Activated CD8-positive, alpha-beta memory T cell treated with anti-CD3 and anti-CD28 coated beads for 48 hours (primary cell): ENCODE measurements at places on chromosomes 4 and X.

GRCh38 chr4:107619066-107619465, 101.0 kb downstream of the PAPSS1 start:
- DNase-seq: no peak

DNA sequence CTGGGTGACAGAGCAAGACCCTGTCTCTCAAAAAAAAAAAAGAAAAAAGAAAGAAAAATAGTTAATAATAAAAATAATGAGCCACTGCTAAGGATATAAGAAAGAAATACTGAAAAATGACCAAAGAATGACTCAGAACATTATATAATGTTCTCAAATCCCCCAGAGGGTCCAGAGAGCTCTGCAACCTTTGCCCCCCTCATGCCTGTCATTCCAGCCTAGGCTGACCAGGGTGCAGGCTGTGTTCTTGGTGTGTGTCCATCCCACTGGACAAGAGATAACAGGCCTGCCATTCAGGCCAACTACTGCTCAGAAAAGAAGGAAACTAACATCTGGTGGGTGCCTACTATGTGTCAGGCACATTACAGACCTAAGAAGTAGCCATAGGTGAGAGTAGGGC, 72.7 kb upstream of the EDNRA start:
- DNase-seq: no peak

DNA sequence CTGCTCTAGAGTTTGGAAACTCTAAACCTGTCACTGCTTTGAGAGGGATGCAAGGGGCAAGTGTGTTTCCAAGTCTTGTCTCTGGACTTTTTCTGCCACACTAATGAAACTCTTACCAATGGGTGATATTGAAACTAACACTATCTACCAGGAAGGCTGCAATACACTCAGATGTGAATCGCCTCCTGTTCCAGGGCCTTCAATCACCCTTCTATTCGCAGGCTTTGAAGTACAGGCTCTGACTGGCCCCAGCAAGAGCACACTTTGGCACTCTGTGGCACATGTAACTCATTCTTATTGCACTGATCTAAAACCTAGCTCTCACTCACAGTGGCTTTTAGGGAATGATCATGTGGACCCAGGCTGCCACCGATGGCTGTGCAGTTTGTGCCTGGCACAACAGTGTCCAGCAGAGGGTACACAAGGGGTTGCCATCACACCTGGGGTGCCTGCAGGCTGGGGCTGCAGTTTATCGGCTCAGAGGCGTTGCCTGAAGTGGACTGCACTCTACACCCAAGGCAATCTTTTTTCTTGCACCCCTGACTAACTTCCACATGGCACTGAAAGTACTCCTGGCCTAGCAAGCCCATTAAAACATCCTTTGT, 210.8 kb downstream of the MGST2 start:
- DNase-seq: no peak

GRCh38 chr4:168825975-168826374, 184.1 kb downstream of the CBR4 start:
- DNase-seq: no peak

DNA sequence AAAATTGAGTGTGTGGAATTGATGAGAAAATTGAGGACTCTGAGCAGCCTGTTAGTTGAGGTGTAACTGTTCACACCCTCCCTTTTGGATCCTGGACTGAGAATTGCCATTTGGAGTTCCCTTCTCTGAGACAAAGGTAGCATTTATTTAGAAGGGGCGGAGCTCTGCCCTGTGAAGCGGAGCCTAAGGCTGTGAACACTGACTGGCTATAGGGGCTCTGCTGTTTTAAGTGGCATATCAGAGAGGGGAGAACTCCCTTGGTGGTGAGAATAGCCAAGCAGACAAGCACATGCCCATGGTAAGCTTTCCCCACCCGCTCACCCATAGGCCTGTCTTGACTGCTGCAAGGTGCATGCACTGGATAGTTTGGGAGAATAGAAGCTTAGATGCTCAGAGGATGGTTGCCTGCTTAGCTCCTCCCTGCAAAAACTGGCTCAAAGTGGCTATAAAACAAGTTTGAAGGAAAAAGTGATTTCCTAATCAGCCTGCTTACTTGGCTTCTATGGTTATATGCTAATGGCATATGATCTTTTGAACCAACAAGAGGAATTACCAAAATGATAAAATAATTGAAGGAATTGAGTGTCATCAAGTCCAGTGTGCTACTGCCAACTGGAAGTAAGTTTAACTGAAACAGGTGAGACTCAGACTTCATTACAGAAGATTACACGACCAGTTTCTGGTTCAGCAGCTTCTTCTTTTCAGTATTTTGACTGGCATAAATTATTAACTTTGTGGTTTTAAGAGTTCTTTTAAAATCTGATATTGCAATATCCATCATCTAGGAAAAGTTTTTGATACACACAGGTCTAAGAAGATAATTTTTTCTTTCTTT, 108.4 kb downstream of the AFF1 start:
- no peak for DNase-seq

GRCh38 chr4:159292137-159292896, 189.4 kb downstream of the RAPGEF2 start:
- no peak for DNase-seq

DNA sequence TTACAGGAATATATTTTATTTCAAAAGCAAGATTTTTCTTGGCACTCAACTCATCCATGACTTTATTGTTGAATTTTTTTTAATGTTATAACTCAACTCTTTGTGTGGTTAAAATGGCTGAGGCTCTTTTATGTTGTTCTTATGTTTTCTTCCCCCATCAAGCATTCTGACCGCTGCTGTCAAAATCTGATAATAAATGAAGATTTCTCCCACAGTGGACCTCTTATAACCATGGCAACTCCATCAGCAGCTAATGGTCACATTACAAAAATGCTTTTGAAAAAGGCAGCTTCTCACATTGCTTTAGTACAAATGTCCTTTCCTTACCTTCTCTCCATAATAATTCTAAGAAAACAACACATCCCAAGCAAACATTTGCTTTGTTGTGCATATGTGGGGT, 96.0 kb upstream of the ATOH1 start:
- no peak for DNase-seq

DNA sequence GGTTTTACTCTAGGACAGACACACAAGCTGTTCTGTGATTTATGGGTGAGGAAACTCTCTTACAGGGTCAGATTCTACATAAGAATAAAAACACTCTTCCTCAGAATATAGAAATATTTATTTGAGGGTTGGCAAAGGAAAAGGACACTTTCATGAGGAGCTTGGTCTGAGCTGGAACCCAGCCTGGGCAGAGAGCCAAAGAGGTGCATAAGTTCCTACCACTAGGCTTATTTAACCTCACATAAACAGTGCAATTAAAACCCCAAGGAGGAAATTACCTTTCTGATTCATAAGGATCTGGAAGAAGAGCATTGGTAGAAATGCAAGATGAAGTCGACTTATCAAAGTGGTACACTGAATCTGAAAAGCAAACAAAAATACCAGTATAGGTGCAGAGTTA, 32.9 kb downstream of the SETD7 start:
- DNase-seq: no peak

- no peak for DNase-seq
These were observed 251.8 kb upstream of the FTHL17 start for GRCh38 chrX:31323658-31324057.

DNA sequence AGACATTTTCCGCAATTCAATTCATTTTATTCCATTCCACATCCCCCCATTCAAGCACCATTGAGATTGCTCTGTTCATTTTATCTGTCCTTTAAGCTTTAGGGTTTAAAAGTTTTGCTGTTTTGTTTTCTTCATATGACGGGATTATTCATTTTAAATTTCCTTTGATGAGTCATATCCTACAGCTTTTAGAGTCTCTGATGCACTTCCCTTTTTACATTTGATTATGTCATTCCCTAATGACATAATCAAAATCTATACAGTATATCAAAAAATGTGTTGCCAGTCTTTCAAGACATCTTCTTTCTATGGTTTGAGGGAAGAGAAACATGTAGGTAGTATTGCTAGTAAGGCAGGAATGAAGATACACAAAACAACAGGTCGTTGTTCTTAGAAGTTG, 456.3 kb downstream of the PDGFC start:
- DNase-seq: no peak

DNA sequence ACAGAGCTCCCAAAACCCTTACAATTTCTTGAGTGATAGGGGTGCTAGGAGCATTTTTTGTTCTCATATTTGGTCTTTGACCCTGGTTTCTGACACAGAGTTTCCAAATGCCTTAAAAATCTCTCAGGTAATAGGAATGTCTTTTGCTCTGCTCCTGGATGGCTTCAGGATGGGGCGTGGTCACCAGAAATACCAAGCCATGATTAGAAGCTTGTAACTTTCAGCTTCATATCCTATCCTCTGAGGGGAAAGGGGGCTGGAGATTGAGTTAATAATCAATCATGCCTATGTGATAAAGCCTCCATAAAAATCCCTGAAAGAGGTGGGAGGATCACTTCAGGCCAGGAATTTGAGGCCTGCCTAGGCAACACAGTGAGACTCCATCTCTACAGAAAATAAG, 34.6 kb upstream of the IL9R start:
- no peak for DNase-seq

GRCh38 chrX:74383611-74384010, 37.7 kb upstream of the SLC16A2 start:
- no peak for DNase-seq

DNA sequence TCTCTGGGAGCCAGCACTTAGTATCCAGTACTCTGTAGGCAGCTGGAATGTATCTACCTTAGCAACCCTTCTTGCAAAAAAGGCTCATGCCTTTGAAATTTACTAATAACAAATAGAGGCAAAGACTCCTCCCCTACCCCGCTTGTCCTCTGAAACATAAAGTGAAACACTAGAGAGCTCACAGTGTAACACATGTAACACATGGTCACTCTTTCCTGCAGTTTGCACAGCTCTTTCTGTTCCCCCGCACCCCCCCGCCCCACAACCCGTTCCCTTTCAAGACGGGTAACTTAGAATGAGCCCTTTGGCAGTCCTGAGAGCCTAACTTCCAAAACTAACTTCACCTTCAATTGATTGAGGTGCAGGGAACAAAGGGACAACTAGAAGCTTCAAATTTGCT, 6.0 kb upstream of the BCORL1 start:
- no peak for DNase-seq

DNA sequence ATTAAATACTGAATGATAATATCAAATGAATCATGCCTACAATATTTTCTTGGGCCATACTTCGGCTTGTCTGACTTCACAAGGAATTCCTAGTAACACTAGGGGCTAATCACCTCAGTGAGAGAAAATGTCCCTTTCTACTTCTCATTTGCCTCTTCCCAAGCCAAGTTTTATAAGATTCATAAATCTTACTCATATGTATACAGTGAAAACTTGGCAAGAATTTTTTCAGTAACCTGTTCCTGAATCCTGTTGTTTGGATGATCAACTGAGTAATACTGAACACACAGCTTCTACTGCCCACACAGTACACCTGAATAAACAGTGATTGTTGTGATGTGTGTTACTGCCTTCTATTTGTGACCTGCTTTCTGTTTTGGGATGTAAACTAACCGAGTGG, 16.5 kb downstream of the TMPRSS11E start:
- no peak for DNase-seq

- DNase-seq: no peak
These were observed 11.2 kb upstream of the PRDX4 start for GRCh38 chrX:23656091-23656490.

DNA sequence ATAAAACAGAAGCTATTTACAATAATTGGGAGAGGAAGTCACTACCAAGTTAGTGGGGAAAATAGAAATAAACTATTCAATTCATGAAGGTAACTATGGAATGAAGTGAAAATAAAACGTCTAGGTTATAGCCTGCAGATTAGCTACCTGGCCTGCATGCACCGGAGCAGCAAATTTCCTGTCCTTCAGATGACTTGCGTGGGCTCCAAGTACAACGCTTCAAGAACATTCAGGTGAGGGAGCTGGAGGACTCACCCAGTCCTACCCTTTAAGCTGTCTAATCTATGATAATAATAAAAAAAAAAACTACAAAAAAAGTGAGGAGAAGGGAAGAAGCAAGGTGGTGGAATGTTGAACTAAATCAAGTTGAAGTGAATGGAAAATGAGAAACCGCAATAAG, 13.2 kb downstream of the C4orf54 start:
- no peak for DNase-seq

DNA sequence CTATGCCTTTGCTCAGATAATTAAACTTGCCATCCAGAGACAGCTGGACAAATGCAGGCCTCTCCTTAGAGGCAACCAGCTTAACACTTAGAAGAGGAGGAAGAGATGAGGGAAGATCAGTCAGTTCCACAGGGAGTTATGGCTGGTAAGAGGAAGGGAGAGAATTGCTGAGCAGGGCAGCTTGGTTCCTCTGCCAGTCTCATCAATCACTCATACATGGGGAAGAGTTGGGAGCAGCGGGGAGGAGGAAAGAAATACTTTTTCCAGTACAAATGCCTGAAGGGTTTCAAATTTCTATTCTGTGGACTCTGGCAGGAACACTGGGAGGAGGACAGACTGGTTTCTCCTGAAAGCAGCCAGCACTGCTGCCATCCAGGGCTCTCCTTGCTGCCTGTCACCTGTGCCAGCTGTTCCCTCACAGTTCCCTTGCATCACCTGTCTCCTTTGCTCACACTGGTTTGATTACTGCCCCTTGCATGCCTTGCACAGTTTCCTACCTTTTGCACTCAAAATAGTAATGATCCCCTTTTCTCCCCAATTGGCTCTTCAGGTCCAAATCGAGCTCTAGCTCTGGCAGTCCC, 59.5 kb downstream of the PGRMC2 start:
- no peak for DNase-seq

DNA sequence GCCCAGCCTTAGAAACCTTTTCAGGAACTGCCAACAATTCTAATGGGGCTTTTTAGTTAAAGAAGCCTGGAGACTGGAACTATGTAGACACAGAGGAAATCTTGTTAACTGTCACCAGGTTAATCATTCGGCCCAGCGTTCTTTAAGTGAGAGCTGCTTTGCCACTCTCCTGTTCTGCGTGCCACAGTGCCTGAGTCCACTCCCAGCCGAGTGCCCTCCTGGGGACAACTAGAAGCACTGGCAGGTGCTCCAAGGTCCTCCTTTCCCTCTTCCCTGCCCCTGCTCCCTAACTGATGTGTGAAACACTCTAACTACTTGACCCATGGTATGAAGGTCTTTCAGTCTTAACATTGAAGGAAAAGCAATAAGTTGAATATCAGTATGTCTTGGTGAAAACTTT, 151.2 kb upstream of the TLL1 start:
- no peak for DNase-seq

DNA sequence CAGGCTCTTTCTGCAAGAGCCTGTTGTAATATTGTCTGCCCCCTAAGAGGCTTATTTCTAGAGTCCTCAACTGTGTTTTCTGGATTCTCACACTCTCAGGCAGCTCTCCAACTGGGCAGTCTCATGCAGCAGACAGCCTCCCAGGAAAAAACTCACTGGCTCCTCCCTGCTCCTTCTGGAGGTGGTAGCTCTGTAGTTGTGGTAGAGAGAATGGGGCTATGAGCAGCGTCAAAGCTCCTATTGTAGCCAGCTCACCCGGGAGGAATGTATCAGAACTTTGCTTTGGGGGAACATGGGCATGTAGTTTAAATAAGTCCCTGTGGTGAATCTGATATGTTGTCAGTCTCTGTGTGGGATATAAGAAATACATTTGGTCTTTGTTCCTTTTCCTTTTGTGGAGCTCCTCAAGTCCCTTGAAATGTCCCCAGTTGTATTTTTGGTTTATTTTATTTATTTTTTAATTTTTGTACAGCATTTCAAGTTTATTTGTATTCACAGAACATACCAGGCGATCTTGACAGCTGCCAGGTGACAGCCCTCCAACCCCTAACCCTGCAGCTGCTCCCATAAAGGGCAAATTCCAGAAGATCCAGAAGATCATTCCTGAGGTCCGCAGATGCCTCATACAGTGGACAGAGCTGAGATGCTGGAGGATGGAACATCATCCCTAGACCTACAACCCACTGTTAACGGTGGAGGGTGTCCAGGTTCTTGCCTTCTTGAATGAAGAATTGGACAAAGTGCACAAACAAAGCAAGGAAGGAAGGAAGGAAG, 45.7 kb downstream of the TRIM61 start:
- no peak for DNase-seq

- no peak for DNase-seq
These were observed 236.9 kb downstream of the CAMK2D start for GRCh38 chr4:113524505-113525186.
